Activated naive CD4-positive, alpha-beta T cell (primary cell): ENCODE measurements at places on chromosomes 6 and 20.

DNA sequence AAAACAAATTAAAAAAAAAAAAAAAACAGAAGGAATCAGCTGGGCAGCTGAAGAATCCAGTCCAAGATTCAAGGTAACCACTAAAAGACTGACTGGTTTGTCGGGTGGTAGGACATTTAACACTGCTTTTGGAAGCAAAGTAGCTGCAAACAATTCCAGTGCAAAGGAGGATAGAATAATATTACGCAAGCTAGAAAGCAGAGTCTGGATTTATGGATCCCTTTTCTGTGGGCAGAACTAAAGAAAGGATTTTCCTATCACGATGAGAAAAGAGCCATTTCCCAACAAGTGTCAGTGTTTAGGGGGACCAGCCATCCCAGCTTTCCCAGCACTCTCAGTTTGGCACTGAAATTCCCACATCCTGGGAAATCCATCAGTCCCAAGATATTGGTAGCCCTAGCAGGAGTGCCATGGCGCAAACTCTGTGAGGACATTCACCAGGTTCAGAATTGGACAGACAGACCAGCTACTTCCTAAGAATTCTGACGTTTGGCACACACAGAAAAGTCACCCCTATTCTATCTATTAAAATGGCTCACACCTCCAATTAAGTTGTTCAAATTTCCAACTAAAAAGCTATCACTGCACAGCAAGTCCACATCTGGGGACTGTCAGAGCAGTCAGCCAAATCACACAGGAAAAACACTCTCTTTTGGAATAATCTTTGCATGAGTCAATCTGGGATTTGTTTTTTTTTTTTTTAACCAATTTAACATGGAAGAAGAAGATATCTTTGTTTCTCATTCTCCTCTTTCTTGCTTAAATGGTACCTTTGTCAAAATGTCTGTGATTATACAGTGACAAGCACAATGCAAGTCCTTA, 356.8 kb upstream of the ARID1B start:
- DNase-seq = no peak

DNA sequence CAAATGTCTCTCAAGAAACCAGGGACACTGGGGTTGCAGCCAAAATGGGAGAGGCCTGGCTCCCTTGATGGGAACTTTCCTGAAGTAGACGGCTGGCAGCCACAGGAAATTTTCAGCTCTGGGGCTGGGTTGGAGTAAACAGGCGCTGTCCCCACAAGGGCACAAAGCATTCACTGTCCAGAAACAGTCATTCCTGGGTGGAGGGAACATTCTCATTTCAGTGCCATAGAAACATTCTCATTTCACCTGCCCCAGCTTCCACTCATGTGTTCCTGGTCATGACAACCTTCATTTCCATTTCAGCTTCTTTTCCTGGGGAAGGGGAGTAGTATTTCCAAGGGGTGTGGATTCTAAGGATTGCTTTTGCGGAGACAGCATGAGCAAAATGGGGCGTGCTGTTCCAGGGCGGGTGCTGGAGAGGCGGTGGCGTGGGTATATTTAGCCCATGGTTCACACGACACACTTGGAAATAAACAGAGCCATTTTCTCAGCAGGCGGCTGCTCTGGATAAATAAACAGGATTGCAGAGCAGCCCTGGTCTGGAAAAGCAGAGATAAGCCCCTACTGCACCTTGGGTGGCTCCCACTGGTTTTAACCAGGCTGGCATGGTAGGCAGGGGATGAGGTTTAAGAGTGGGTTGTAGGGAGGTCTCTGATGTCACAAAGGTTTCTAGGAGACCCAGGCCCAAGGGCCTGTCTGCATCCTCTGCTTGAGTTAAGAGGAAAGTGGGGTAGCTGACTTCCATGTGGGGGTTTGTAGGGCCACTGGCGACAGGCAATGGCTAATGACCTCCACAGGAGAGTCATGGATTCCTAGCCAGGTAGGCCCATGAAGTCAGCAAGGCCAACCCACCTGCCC, 32.9 kb downstream of the COX4I2 start:
- DNase-seq = no peak

DNA sequence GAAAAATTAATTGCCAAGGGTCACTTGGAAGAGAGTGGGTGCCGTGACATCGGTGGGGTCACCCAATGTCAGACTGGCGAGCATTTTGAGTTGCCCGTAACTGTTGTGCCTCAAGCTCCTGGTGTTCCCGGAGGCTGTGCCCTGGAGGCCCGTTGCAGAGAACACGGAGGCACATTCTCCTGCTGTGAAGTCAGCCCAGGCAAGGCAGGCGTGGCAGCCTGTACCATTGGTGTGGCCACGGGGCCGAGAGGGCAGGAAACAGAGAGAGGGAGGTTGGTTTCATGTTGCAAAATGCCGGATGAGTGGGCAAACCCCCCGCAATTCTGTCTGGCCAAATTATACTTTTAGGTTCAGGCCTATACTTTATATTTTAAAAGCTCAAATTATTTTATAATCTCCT, 81.2 kb downstream of the THBS2 start:
- no peak for DNase-seq

DNA sequence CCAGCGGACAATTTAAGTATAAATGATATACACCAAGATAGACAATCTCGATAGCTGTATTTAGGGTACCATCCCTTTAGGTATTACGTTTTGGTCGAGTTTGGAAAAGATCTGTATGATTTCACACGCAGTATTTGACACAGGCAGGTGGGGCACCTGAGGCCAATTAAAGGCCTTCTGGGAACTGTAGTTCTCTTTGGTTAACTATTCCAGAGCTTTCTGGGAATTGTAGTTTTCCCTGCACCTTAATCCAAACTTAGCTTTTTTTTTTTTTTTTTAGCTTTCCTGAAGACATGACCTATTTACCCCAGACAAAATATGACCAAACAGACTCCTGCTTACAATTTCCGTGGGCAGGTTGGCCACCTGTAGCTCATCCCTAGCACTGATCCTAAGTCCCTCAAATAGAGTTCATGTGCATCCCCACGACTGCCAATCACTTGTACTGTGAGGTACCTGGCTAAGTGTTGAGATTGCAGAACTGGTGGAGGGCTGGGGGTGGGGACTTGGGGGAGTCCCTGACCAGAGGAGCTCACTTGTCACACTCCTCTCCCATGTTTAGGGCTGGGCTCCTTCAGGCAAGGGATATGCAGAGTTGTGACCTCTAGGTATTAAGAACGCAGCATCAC, 999 bp upstream of the EHMT2 start:
- DNase-seq = no peak

DNA sequence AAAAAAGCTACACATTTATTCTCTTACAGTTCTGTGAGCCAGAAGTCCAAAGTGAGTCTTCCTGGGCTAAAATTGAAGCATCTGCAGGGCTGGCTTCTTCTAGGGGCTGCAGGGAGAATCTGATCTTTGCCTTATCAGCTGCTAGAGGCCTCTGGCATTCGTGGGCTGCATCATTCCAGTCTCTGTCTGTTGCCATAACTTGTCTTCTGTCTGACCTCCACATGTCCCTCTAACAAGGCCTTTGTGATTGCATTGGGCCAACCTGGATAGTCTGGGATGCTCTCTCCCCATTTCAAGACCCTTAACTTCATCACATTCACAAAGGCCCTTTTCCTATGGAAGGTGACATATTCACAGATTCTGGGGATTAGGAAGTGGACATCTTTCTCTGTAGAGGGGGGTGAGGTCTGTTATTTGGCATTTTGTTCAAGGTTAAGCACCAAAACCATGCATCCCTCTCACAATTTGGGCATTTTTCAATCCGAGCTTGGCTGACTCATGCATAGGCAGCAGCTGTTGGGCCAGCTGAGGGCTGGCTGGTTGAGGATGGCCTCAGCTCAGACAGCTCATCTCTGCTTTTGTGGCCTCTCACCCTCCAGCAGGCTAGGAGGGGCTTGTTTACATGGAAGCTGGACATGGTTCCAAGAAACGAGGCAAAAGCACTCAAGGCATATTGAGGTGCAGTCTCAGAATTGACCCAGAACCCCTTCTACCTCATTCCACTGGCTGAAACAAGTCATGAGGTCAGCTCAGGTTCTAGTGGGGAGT, 116.1 kb upstream of the NXT1 start:
- no peak for DNase-seq
